ENCODE measurements at places on chromosomes 5 and 9.

GRCh38 chr9:93614830-93615468 is 38.6 kb downstream of the PHF2 start:
- no peak for DNase-seq

- DNase-seq: no peak
Measured at GRCh38 chr5:36706662-36707061, 100.3 kb downstream of the SLC1A3 start.

GRCh38 chr5:179878222-179879002 is 19.8 kb upstream of the MRNIP start:
- no peak for DNase-seq

DNA sequence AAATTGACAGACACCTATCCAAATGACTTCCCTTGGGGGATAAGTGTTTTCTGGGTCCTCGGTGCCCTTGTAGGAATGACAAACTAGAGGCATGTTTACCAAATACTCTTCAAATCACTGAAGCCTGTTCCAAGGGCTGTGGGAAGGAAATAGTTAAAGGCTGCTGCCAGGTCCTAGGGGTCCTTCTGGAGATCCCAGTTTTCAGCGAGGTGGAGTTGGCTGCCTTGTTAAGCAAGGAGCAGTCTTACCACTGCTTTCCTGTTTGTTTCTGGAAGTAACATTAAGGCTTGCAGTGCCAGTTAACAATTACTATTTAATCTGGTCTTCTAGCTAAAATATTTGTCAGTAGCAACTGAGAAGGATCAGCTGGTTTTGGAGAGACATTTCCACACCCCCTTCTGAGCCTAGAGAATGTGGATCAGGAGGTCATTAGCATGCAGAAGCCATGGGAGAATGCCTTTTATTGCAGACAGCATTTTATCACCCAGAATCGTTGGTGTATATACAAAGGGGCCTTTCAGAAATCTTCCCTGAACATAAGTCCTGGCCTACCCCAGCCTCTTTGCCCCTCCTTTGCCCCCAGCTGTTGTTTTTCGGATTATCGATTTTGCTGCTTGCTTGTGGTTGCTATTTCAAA is 238.8 kb downstream of the DMAC1 start:
- no peak for DNase-seq

DNA sequence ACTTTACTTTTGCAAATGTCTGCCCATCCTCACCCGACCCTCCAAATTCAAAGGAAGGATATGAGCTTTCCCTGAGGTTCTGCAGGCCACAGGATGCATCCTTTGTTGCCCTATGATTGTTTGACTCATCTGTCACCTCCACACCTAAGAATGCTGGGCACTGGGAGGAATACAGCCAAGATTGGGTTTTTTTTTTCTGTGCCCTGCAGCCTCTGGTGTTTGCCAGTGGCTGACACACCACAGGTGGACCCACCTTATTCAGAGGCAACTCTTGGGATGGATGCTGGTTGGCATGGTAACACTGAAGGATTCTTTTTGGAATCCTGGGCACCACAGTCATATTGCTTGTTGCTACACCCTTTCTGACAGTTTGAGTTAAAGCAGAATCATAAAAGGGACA is 29.7 kb downstream of the C9orf152 start:
- DNase-seq: no peak

GRCh38 chr9:90546200-90546599 is 96.4 kb downstream of the DIRAS2 start:
- DNase-seq: no peak

DNA sequence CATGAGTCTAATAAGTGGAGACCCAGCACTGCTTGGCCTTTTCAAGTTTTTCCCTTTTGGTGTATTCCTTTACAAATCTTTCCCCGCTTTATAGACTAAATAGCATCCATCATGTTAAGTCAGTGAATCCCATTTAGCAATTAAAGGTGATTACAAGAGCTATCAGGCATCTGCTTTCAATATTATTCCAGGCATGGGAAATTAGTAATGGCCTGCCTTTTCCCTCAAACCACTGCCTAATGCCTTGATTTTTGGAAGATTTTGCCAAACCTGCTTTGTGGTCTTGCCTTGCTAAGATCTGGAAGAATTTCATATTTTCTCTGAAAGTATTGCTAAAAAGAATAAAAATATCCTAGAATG is 102.8 kb upstream of the GNA14 start:
- DNase-seq: no peak

GRCh38 chr5:97618721-97619120 is 435.7 kb upstream of the RIOK2 start:
- DNase-seq: no peak

DNA sequence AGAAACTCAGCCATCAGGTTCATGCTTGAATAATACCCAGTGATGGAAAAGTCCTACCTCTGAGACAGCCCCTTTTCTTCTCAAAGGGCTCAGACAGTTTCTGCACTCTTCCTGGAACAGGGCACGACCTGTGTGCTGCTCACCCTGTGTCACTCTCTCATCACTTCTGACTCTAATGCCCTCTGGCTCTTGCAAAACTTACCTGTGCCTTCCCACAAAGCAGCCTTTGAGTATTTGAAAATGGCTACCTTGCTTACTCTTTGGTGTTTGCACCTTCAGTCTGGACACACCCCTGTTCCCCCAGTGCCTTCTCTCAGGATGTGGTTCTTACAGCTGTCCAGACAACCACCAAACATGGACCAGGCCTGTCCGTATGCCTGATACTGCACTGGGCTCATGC is 171.4 kb downstream of the GRIA1 start:
- no peak for DNase-seq

GRCh38 chr5:12357626-12358025 is 453.4 kb upstream of the CTNND2 start:
- no peak for DNase-seq

Measured in colonic mucosa (tissue), 4 donors.